ENCODE measurements at places on chromosomes 5 and 9.
A peak's percentile ranks its signal among the peaks of the same experiment; 100 is the strongest.

DNA sequence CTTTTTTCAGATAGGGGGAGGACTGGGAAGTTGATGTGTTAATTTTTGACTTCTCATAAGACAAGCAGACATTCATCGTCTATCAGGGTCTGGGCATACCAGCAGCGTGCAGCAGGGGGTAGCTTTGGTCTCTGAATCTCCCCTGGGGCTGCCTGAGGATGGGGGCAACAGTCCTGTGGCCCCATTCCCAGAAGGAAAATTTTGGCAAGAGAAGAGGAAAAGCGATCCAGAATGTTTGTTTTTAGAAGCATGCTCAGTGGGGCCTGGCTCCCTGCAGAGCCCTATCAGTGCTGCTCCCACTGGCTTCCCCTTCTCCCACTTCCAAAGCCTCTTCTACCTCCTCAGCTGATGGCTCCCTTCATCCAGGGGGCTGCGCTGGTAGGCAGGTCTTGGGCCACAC lies 194.8 kb upstream of the IL12B start:
- no peak overlapping the region for H3K4me3 ChIP-seq
- no peaks in the 10 kb centered on the region for H3K4me1 ChIP-seq
- no peaks in the 10 kb centered on the region for H3K27me3 ChIP-seq
- H3K36me3 ChIP-seq, result no peaks in the 10 kb centered on the region
- DNase-seq, result no peak
- no peak overlapping the region for H3K27ac ChIP-seq

- H3K27ac ChIP-seq, result peak overlapping the region; percentile 84
- DNase-seq, result no peak
- peaks cover 40% of the 10 kb centered on the region for H3K4me1 ChIP-seq
- H3K27me3 ChIP-seq, result no peaks in the 10 kb centered on the region
These were observed 944 bp downstream of the ATOX1 start for GRCh38 chr5:151757233-151758140.

DNA sequence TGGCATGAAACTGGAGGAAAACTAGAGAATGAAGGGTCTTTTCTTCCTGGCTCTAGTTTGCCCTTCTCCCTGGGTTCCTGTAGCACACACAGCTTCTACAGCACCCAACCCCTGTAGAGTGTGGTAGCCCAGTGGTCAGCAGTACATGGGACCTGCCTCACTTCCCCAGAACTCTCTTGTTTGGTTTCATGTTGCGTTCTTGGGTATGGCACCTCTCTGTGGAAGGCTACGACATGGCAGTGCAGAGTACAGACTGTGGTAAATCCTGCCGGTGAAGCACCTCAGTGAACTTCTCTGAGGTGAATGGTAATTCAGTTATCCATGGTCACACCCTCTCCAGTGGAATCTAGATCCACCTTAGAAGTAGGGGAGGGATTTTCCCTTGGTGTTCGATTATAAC lies 105.5 kb downstream of the TLR4 start:
- no peak for DNase-seq
- H3K27me3 ChIP-seq, result peaks cover 42% of the 10 kb centered on the region
- H3K36me3 ChIP-seq, result no peaks in the 10 kb centered on the region
- no peak overlapping the region for H3K27ac ChIP-seq
- peaks cover 2% of the 10 kb centered on the region for H3K4me1 ChIP-seq

DNA sequence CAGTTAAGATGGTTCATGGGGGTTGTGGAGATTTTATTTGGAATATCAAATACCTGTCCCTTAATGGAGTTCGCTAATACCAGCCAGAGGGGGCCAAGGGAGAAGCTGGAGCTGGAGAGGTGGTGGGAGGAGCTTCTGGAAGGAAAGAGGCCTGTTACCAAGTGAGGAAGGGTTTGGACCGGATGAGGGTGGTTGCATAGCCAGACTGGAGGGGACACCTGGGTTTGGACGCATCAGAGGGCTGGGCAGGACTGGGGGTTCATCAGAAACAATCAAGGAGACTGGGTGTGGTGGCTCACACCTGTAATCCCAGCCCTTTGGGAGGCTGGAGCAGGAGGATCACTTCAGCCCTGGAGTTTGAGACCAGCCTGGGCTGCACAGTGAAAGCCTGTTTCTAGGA lies 111.8 kb upstream of the IER5L start:
- no peak for DNase-seq
- H3K36me3 ChIP-seq, result no peaks in the 10 kb centered on the region
- H3K27me3 ChIP-seq, result peaks cover 9% of the 10 kb centered on the region
- H3K27ac ChIP-seq, result no peak overlapping the region

DNA sequence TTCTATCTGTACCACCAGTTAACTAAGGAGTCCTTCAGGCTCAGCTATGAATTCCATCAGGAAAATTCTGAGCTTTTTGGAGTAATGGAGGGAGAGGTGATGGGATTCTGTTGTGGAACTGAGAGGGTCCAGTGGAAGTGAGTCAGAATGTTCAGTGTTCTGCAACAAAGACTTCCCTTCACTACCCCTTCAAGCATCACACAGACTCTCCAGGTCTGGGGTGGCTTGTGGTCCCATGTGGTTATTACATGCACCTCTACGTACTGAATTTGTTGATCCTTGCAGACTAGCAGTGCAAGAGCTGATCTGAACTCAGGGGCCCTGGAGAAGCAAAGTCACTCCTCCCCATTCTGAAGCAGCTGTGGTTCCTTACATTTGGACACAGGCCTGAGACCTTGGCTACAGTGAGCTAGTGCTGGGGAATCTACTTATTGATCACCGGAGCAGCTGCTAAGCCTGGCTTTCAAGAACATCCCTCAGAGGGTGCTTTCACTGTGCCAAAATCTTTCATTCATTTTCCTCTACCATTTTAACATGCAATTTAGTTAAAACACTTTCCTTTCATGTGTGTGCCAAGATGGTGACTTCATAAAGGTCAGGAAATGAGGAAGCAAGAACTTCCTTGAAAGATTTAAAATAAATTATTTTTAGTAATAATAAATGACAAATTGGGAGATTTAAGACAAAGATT lies 75.0 kb upstream of the TNC start:
- no peak for DNase-seq
- H3K4me3 ChIP-seq, result no peak overlapping the region
- H3K4me1 ChIP-seq, result peaks cover 30% of the 10 kb centered on the region
- peak overlapping the region; percentile 32 for H3K27ac ChIP-seq
- no peaks in the 10 kb centered on the region for H3K27me3 ChIP-seq

GRCh38 chr5:151456321-151456940 lies 9.0 kb downstream of the SLC36A1 start:
- DNase-seq, result no peak
- no peak overlapping the region for H3K4me3 ChIP-seq
- H3K27ac ChIP-seq, result no peak overlapping the region
- no peaks in the 10 kb centered on the region for H3K27me3 ChIP-seq
- H3K36me3 ChIP-seq, result peaks cover 24% of the 10 kb centered on the region

DNA sequence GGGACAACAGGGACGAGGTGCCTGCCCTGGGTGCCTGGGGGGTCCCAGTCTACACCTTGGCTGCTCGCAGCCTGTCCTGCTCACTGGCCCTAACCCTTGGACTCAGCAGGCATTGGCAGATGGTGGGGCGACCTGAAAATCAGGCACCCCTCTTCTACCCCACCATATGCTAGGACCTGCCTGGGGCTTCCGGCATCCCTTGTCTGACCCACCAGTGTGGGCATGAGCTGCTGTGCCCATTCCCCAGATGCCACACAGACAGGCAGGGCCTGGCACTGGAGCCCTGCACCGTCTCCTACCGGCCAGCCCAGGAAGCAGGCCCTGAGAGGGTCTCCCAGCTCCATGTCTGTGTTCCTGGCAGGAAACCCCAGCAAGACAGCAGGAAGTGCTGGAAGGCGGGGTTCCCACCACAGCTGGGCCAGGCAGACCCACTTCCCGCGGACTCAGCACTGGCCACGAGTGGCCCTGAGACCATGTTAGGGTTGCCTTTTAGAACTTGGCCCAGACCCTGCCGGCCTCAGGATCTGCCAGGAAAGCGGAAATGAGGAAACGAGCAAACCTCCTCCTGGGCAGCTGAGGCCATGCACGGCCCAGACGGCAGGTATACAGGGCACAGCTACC lies 3.1 kb downstream of the NINJ1 start:
- H3K27ac ChIP-seq, result no peak overlapping the region
- no peak overlapping the region for H3K4me3 ChIP-seq
- H3K4me1 ChIP-seq, result peaks cover 38% of the 10 kb centered on the region

- H3K4me1 ChIP-seq, result no peaks in the 10 kb centered on the region
- no peak overlapping the region for H3K4me3 ChIP-seq
- DNase-seq, result no peak
- no peaks in the 10 kb centered on the region for H3K27me3 ChIP-seq
- H3K27ac ChIP-seq, result no peak overlapping the region
- no peaks in the 10 kb centered on the region for H3K36me3 ChIP-seq
These were observed 295.8 kb downstream of the DMRTA1 start for GRCh38 chr9:22742401-22742800.

GRCh38 chr5:4275232-4275631 lies 679.6 kb downstream of the IRX1 start:
- H3K36me3 ChIP-seq, result no peaks in the 10 kb centered on the region
- no peak for DNase-seq
- H3K4me1 ChIP-seq, result no peaks in the 10 kb centered on the region
- H3K4me3 ChIP-seq, result no peak overlapping the region
- H3K27ac ChIP-seq, result no peak overlapping the region
- H3K27me3 ChIP-seq, result no peaks in the 10 kb centered on the region

DNA sequence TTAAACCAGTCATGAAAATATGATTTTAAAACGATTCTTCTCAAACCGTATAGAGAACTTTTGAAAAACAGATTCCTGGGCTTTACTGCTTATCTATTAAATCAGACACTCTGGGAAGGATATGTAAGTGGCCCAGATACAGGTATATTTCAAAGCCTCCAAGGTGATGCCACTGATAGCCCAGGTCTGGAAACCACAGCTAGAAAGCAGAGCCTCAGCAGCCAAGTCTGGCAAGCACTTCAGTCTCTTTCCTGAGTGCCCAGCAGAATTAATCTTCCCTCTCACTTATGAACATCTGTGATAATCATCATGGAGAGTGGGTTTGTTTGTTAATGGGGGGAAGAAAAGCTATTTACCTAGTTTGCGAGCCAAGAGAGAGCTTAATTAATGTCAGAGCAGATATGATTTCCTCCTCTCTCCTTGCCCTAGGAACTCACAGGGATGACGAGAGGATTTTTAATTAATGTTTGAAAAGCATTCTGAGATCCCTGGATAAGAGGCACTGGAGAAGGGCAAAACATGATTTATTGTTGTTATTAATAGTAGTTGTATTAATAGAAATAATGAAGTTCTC lies 368.4 kb downstream of the TLE1 start:
- H3K27ac ChIP-seq, result no peak overlapping the region
- H3K36me3 ChIP-seq, result no peaks in the 10 kb centered on the region
- DNase-seq, result no peak
- H3K27me3 ChIP-seq, result no peaks in the 10 kb centered on the region

DNA sequence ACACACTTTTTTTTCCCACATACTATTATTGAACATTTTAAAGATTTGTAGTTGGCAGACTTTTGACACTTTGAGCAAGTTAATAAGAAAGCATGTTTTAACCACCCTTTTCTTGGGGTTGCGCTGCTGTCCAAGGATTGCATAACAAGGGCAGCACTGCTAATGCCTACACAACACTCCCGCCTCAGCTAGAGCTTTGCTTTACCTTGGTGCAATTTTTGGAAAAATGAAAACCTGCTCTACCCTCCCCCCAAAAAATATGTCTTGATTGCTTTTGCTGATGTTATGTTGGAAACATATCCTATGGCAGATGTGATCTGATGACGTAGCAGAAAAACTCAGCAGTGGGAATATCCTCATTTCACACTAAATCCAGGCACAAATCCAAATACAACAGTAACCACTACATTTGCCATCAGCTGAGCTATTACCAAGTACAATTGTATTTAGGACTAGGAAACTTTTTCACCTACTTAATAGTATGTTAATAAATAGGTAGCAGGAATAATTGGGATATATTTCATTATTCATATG lies 51.5 kb downstream of the UBE2R2 start:
- H3K4me1 ChIP-seq, result peaks cover 36% of the 10 kb centered on the region
- H3K27ac ChIP-seq, result no peak overlapping the region
- peaks cover 20% of the 10 kb centered on the region for H3K36me3 ChIP-seq
- no peaks in the 10 kb centered on the region for H3K27me3 ChIP-seq

DNA sequence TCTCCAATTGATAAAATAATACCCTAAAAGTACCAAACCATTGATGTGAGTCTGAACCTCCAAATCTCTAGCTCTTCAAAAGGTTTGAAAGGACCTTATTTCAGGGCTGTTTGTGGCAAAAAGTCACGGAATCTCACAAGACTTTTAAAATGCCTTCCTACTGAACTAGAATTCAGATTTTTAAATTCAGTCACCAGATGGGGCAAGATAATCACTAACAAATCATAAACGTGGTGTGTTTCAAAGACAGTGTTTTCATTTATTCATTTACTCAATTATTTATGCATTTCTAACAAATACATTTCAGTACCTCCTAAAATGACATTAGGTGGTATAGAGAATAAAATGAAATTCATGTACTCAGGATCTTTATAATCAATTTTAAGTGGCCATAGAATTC lies 68.2 kb upstream of the SMC2 start:
- no peak overlapping the region for H3K4me3 ChIP-seq
- no peaks in the 10 kb centered on the region for H3K27me3 ChIP-seq
- peaks cover 2% of the 10 kb centered on the region for H3K4me1 ChIP-seq
- no peak overlapping the region for H3K27ac ChIP-seq
- no peak for DNase-seq
- H3K36me3 ChIP-seq, result no peaks in the 10 kb centered on the region

DNA sequence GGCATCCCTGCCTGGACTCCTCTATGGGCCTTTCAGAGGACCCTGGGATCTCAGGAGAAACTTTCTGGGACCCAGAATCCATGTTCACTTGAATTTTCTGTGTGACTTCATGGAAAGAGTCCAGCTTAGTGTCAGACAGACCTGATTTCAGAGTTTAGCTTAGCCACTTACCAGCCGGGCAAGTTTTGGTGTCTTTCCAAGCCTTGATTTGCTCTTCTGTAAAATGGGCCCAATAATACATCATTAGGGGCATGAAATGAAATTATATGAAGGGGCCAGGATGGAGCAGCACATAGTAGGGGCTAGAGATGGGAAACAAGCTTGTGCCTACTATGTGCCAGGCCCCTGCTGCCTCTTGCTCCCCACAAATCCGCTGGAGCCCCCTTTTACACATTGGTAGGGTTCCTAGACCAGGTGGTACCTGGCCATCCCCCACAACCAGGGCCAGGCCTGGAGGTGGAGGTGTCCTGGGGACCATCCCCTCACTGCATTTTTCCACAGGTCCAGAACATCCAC lies 33.2 kb upstream of the RPL26L1 start:
- H3K36me3 ChIP-seq, result peaks cover 68% of the 10 kb centered on the region
- DNase-seq, result no peak
- H3K27me3 ChIP-seq, result no peaks in the 10 kb centered on the region
- peaks cover 4% of the 10 kb centered on the region for H3K4me1 ChIP-seq
- no peak overlapping the region for H3K27ac ChIP-seq

DNA sequence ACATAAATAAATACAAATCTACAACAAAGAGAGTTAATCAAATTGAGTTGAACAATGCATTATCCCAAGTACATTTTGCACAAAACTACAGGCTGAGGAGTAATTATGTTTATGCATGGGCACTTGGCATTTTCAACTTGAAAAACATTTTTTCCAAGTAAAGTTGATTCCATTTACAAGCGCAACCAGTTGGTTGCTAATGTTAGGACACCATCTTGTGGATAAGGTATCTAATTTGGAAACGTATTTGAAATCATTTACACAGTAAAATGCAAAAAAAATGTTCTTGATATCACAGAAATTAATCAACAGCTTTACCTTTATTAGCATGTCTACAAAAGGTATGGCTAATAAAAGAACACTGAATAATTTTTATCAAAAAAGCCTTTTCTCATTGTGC lies 18.8 kb downstream of the FTMT start:
- H3K27me3 ChIP-seq, result no peaks in the 10 kb centered on the region
- no peaks in the 10 kb centered on the region for H3K36me3 ChIP-seq
- H3K27ac ChIP-seq, result no peak overlapping the region
- H3K4me3 ChIP-seq, result no peak overlapping the region
- no peaks in the 10 kb centered on the region for H3K4me1 ChIP-seq
